ENCODE measurements at places on chromosomes 16 and 17. TPM values are rescaled to one million over a fixed set of nuclear protein-coding genes. Genes with fewer than 3 reads are reported as not detected.

IRF8 gene
- 1.6 TPM for polyA plus RNA-seq

ZNHIT3 gene
- polyA plus RNA-seq: 71.2 TPM

SLC16A3 gene
- 8.7 TPM for polyA plus RNA-seq

KRT23 gene
- polyA plus RNA-seq: not detected

MYH2 gene
- polyA plus RNA-seq: not detected

LAT gene
- 4.1 TPM for polyA plus RNA-seq

SMPD3 gene
- polyA plus RNA-seq: 60.8 TPM

PDXDC1 gene
- 58.3 TPM for polyA plus RNA-seq

ZNF624 gene
- 0.85 TPM for polyA plus RNA-seq

ALOX15B gene
- polyA plus RNA-seq: 0.12 TPM

PRSS27 gene
- polyA plus RNA-seq: 5.2 TPM

Data from brain (organoid and tissue), 16 donors.